ENCODE measurements at places on chromosomes 3 and 15.

- peak overlapping the region; percentile 69 for H3K27ac ChIP-seq
- no peaks in the 10 kb centered on the region for H3K36me3 ChIP-seq
- peaks cover 5% of the 10 kb centered on the region for H3K4me1 ChIP-seq
- DNase-seq, result no peak
- no peaks in the 10 kb centered on the region for H3K27me3 ChIP-seq
- H3K4me3 ChIP-seq, result no peak overlapping the region
These were observed 11.1 kb downstream of the ZBTB38 start for GRCh38 chr3:141379250-141379966.

DNA sequence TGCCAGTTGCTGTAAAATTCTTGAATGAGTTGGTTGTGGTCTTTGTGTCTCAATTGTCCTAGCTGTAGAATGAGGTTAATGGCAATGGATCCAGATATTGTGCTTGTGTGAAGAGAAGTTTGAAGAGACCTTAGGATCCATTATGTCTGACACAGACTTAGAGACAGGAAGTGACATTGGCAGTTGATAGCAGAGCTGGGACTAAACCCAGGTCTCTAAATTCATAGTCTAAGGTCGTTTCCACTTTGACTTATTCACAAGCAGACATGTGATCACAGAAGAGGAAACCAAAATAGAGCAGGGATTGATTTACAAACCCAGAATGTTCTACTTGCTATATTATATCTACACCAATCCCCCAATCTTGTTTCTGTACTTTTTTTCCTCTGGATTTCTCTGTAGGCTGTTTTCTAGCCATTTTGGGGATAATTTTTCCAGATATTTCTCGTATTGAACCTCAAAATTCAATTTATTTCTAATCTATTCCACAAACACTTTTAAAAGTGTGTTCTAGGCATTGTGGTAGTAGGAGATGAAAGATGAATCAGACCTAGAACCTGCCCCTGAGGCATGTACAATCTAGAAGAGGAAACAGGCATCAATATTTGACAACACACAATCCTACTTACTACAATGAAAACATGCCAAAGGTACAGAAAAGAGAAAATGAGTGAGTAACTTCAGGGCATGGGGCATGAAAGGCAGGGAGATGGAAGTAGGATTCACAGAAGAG lies 123.3 kb downstream of the NFKBIZ start:
- no peaks in the 10 kb centered on the region for H3K4me1 ChIP-seq
- no peaks in the 10 kb centered on the region for H3K36me3 ChIP-seq
- no peak for DNase-seq
- H3K27ac ChIP-seq, result no peak overlapping the region
- H3K4me3 ChIP-seq, result no peak overlapping the region

GRCh38 chr3:152909180-152909883 lies 74.4 kb downstream of the P2RY1 start:
- no peak overlapping the region for H3K27ac ChIP-seq
- no peaks in the 10 kb centered on the region for H3K4me1 ChIP-seq
- H3K27me3 ChIP-seq, result no peaks in the 10 kb centered on the region
- no peaks in the 10 kb centered on the region for H3K36me3 ChIP-seq

DNA sequence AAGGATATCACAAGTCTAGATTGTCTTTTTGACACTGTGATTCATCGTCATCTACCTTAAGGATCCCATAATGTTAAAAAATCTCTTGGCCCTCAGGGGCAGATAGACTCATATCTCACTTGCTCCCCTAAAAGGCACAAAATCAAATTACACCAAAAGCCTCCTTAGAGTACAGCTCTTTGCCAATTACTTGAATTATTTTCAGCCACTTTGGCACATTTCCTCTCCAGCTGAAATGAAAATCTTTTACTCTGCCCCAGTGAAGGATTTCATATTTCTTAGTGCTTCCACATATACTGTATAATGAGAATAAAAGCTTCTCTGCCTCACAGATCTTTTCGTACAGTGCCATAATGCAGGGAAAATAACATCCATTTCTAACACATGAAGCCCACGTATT lies 190.7 kb upstream of the GBE1 start:
- H3K27me3 ChIP-seq, result no peaks in the 10 kb centered on the region
- H3K4me1 ChIP-seq, result no peaks in the 10 kb centered on the region
- no peak for DNase-seq
- H3K36me3 ChIP-seq, result no peaks in the 10 kb centered on the region
- H3K4me3 ChIP-seq, result no peak overlapping the region

All from small intestine (tissue), 16 donors.